AG09309 (cell line): ENCODE measurements at places on chromosomes 2 and 18.

DNA sequence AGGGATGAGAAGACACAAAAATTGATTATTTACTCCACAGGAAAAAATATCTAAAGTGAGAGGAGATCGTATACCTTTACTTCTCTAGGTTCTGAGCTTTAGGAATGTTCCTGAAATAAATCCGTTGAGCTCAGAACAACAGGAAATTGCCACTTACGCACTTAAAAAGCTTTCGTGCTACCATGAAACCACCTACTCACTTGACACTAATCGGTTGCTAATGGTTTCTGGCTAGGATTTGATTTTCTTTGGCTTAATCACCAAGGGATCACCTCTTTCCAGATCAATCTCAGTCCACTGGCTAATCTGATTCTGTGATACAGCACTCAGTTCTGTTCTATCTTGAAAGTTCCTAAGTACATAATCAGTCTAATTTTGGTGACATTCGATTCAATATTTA is 419.6 kb downstream of the DLGAP1 start:
- no peak for DNase-seq

GRCh38 chr2:168350380-168350779 is 103.0 kb upstream of the STK39 start:
- DNase-seq: no peak

DNA sequence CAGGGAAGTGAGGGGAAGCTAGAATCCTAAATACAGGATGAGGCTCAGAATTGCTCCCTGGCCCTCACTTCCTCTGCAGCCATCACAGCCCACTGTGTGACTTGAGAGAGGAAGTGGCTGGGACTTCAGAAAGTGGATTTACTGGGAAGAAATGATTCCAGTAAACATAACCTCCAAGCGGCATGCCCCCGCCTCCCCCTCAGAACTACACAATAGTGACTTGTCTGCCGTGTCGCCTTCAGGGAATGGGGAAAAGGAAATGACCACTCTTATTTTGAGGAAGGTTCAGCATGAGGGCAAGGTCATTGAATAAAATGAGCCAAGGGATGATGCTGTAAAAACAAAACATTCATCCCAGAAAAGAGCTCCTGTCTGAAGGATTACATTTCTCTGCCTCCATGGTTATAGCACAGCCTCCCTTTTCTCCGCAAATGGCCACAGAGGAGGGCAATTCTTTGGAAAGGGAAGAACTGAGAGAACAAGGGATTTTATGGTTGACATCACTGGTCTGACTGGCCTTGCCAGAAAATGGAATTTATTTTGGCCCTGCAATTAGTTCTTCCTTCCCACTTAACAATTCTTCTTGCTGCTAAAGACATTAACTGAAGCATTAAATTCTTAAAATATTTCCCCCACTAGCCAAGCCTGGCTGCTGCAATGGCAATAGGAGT is 78.9 kb upstream of the DAPL1 start:
- no peak for DNase-seq

- DNase-seq: no peak
Observed at GRCh38 chr2:102344397-102344796, 11.2 kb upstream of the IL18R1 start.

DNA sequence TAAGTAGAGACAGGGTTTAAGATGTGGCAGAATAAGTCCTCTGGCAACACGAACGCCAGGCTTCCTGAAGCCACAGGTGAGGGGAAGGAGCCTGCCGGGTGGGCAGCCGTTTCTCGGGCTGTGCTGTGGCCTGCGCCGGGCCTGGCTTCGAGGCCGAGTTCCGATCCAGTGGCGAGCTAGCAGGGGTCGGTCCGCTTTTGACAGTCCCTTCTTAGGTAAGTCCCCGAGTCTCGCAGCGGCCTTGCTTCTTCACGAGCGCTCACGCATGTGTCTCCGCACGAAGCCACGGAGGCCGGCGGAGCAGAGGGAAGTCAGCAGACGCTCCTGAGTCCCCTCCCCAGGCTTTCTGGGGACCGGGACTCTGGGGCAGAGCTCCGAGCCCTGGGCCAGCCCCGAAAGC is 26.0 kb downstream of the SALL3 start:
- no peak for DNase-seq

DNA sequence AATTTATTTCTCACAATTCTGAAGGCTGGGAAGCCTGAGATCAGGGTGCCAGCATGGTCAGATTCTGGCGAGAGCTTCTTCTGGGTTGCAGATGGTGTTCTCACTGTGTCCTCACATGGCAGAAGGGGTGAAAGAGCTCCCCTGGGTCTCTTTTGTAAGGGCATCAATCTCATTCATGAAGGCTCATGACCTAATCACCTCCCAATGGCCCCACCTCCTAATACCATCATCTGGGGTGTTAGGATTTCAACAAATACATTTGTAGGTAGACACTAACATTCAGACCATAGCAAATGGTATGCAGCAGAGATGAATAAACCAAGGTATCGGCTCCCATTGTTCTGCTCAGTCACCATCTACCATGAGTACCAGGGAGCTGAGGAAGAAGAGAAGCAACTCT is 32.7 kb downstream of the YPEL5 start:
- no peak for DNase-seq

- DNase-seq: no peak
Observed at GRCh38 chr2:196453613-196454047, 185.9 kb upstream of the CCDC150 start.

GRCh38 chr2:46535360-46535759 is 56.0 kb downstream of the TMEM247 start:
- no peak for DNase-seq

GRCh38 chr2:68832233-68832869 is 38.8 kb downstream of the BMP10 start:
- no peak for DNase-seq

- DNase-seq: peak; percentile 62
Observed at GRCh38 chr18:29840089-29840488, 1202.5 kb downstream of the DSC3 start.

GRCh38 chr2:98519156-98519555 is 74.5 kb downstream of the INPP4A start:
- DNase-seq: no peak

- DNase-seq: no peak
Observed at GRCh38 chr2:224646242-224646846, 61.2 kb upstream of the CUL3 start.

DNA sequence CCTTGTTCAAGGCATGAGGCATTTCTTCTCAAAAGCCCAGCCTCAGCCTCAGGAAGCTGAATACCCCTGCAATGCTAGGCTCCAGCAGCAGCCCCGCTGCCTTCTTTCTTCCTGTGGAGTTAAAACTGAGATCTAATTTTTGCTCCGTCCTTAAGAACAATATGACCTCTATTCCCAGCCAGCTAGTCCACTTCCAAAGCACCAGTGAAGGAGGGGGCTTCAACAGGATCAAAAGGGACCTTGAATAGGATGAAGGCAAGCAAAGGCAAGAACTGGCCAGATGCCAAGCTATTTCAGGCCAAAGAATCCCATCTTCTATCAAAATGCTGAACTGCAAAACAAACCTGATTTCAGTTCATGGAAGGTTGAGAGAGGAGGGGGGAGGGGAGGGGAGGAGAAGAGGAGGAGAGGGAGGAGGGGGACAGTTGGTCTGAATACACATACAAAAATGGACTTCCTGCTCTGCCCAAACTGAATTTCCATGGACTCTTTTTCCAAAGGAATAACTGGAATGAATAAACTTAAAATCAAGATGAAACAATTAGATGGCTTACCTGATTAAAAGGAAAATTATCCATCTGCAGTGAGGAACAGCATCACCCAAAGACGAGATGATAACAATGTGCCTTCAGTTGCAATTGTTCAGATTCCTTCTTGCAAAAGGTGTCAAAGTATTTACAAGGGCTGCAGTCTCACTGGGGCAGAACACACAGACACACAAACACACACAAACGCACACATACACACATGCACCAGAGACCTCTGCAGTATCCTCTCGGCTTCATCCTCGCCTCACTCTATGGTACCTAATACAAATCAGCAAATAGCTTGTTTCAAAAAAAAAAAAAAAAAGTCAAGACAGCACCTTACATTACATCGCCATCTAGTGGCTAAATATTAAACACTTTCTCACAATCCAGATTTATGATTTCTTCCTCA is at the start of gene SCN1A:
Gene SCN1A (minus strand): TSS at position 804 of the 939 bp plus-strand sequence. CDS start 54,399 bp downstream, outside the sequence.
- peak; percentile 37 for DNase-seq

- DNase-seq: no peak
Observed at GRCh38 chr2:164976301-164976700, 21.0 kb upstream of the SLC38A11 start.

DNA sequence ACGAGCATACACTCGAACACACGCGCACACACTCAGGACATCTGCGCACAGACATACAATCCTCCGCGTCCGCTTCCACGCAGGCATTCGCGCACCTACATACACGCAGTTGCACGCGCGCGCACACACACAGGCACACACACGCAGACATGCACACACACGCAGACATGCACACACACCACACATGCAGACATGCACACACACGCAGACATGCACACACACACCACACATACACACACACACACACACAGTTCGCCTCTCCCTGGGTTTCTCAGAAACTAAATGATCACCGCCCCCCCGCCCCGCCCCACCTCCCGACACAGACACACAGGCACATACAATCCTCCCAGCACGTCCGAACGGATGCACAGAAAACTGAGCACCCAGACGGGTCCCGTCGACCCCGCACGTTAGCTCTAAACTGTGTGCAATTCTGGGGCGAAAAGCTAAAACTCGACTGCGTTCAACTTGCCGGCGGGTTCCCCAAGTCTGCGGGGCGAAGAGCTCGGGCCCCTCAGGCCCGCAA is 1.0 kb downstream of the EPHA4 start:
- DNase-seq: no peak

- no peak for DNase-seq
Observed at GRCh38 chr2:879540-879939, 71.1 kb upstream of the SNTG2 start.

GRCh38 chr2:20303966-20304365 is 46.7 kb downstream of the PUM2 start:
- no peak for DNase-seq

- DNase-seq: no peak
Observed at GRCh38 chr2:123609077-123609476, 416.0 kb upstream of the CNTNAP5 start.

DNA sequence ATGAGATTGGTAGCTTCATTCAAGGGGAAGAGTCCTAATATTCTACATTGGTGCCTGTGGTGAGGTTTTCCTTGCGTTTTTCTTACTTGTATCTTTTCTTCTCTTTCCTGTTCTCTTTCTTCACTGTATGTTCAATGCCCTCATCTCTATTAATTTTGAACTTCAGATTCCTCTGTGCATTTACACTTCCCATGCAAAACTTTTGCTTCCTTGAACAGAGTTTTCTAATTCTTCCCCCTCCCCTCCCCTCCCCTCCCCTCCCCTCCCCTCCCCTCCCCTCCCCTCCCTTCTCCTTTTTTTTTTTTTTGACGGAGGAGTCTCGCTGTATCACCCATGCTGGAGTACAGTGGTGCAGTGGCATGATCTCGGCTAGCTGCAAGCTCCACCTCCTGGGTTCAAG is 388.3 kb downstream of the LRRTM1 start:
- no peak for DNase-seq

GRCh38 chr2:240795916-240796510 is 24.0 kb downstream of the KIF1A start:
- DNase-seq: no peak

DNA sequence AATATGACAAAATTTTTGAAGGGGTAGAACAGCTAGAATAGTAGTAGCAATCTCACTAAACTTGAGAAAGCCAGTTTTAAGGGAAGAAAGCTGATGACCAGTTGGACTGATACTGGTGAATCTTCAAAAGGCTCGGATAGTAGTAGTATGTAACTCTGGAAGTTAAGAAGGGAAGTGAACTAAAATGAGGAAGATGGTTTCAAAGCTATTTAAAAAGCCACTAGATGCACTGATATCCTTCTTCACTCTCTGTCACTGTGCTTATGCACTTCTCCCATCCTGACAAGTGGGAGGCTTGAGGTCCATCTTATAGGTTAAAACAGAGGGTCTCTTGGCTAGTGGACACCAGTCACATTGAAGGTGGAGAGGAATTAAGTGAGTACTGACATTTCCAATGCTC is 141.1 kb downstream of the NCOA1 start:
- DNase-seq: no peak

DNA sequence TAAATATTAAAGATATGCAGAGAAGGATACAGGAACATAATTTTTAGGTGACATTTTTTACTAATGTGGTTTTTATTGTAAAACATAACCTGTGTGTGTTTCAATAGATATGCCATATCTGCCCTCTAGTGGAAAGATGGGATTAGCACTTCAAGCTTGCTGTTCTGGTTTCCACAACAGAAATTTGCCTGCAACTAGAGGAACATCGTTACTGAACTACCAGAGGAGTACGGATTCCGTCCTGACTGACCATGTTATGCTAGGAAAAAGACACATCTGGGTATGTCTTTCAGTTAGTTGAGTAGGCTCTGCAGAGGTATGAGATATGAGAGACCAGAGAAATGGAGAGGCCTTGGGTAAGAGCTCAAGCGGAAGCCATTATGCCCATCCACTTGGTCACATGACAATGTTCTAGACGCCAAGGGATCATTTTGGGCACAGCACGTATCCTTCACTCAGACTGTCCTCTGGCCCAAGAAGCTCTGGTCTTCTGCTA is 104.9 kb downstream of the MBD2 start:
- DNase-seq: no peak

- peak; percentile 4 for DNase-seq
Observed at GRCh38 chr2:72340665-72341064, 193.0 kb upstream of the CYP26B1 start.

DNA sequence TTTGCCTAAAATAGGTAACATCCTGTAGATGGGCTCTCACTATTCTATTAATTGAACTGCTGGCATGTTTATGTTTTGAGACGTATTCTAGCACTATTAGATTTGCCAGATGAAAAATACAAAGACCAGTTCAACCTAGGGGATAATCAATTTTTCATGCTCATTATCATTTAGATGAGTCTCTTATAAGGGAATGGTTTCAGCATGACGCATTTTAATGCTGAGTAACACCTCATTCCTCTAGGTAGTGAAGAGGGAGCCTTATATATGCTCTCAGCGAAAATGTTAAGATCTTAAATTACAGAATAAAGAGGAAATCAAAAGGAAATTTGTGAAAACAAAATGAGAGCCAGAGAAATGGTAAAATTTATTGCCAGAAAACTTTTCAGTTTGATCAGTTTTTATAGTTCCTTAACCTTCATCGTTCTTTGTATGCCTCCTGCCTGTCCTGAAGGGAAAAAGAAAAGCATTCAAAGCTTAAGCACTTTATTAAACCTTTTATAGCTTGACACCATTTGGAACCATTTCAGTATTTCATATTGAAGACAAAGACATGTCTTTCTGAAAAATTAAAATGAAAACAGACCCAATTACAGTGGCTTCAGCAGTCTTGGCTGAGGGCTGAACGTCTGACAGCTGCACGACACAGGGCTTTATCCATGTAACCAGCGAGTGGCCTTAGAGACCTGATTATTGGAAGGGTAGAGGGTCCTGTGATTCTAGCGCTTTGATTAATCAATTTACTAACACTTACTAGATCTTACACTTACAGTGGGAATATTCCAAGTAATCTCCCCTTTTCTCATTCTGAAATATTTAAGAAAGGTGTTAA is 112.8 kb downstream of the ADCYAP1 start:
- no peak for DNase-seq

DNA sequence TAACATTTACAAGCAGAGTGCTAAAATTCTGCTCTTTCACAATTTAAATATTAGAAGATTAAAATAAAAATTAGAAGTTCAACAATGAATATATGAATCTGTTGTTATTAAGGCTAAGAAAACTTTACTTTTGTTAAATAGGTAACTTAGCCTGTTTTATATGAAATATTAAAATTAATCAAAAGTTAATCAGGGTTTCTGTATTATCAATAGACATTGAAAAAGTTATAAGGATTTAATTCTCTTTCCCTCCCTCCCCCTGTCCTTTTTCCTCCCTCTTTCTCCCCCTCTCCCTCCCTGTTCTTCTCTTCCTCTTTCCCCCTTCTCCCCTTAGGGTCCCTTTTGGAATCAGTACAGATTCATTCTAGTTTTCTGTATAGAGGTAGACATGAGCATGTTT is 12.1 kb downstream of the BBS5 start:
- DNase-seq: no peak
